ENCODE measurements at places on chromosomes 16 and 17.

DNA sequence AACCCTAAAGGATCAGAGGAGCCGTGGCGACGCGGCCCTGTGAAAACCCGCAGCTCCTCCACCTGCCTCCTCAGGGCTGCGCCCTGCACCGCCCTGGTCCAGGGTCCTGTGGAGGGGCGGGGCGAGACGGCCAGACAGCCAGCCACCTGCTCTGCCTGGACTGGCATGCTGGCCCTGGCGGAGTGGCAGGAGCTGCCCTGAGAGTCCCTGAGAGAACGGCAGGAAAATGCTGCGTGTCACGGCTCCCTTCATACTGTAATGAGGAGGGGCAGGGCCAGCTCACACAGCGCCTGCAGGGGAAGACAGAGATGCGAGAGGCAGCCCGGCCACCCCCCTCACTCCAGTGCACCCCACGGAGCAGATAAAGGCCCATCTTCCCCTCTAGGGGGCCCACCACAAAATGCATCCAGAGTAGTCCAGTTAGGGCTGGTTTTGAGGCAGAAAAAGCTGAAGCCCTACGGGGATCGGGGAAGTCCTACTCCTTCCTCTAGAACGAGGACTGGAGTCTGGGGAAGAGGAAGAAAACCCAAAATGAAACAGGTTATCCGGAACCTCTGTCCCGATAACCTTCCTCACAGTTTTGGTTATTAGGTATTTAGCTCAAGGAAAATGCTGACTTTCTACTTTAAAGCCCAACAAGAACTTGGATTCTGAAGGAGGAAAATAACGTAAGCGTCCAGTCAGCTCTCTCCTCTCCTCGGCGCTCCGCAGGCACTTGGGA lies 97.6 kb upstream of the DNAH17 start:
- DNase-seq = no peak

- DNase-seq = no peak
Measured at GRCh38 chr16:68760671-68761275, 23.7 kb downstream of the CDH1 start.

DNA sequence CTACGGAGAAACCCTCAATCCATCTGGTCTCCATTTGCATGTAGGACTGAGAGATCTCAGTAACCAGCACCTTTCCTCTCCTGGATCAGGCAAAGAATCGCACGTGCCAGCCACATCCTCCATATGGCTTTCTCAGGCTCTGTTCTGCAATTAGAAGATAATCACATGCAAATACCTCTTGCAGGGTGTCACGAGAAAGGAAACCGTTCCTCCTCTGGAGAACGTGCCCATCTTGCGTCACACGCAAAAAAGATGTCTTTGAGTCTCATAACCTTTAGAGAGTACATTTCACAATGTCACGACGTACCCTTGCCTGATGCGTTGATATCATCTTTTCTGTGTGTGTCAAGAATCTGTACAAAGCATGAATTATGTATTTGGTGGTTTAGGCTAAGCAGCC lies 36.2 kb upstream of the DNAH17 start:
- DNase-seq = no peak

DNA sequence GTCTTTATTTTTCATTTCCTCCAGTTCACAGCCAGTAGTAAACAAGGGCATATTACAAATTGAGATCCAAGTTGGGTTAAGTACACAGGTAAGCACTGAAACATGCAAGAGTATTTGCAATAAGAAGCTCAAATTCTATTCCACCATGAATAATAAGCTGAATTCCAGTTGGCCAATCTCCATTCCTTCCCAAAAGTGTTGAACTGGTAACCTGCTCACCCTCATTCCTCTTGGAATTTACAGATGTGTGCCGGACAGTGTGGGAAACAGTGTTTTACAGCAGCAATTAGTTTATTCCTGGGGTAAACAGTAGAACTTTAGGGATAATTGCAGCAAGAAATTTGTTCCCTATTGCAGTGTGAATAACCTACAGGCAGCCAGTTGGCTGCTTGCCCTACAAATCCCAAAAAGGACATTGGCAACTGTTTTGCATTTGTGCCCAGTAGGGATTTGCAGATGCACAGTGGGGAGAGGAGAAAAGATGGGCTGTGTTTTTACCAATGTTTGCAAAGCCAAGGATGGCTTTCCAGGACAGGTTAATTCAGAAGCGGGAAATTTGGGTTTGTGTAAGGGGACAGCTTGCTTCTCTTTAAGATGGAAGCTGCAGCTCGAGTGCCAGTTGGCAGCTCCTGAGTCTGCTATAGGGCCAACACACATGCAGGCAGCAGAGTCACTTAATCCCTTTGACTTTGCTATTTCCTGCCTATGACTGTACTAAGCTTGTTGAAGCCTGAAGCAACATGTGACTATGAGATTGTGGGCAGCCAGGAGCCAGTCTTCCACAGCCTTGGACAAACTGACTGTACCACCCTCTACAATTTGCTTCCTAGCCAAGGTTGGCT lies 318.9 kb downstream of the MAP2K6 start:
- no peak for DNase-seq

DNA sequence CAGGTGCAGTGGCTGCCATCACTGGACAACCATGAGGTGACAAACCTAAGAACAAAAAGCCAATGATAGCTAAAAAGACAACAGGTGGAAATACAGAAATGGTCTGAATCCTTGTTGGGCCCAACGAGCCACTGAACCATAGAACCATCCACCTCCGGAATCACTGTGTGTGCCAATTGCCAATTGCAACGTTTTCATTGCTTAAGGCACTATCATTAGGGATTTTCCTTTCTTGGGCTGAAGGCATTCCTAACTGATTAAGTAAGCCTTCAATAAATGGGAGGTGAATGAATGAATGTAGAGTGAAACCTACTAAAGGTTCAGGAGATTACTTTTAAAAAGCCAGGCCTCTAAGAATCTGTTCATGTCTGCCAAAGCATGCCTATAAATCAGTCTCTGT lies 3.6 kb downstream of the USP31 start:
- DNase-seq = no peak

- no peak for DNase-seq
Measured at GRCh38 chr17:62101090-62101489, 36.0 kb upstream of the MED13 start.

DNA sequence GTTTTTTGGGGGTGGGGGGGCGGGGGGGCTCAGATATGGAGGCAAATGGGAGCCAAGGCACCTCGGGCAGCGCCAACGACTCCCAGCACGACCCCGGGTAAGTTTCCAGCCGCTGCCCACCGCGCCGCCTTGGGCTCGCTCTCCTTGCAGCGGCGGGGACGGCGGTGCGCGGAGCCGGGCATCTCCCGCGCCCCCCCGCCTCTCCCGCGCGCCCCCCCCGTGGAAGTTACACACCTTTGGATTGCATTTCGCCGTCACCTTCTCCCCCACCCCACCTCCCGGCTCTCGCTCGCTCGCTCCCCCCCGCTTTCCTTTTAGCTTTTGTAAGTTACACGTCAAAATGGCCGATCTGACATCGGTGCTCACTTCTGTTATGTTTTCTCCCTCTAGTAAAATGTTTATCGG lies 387 bp downstream of the MSI2 start:
- no peak for DNase-seq

- DNase-seq = no peak
Measured at GRCh38 chr16:68289621-68290329, 21.0 kb downstream of the SLC7A6OS start.

DNA sequence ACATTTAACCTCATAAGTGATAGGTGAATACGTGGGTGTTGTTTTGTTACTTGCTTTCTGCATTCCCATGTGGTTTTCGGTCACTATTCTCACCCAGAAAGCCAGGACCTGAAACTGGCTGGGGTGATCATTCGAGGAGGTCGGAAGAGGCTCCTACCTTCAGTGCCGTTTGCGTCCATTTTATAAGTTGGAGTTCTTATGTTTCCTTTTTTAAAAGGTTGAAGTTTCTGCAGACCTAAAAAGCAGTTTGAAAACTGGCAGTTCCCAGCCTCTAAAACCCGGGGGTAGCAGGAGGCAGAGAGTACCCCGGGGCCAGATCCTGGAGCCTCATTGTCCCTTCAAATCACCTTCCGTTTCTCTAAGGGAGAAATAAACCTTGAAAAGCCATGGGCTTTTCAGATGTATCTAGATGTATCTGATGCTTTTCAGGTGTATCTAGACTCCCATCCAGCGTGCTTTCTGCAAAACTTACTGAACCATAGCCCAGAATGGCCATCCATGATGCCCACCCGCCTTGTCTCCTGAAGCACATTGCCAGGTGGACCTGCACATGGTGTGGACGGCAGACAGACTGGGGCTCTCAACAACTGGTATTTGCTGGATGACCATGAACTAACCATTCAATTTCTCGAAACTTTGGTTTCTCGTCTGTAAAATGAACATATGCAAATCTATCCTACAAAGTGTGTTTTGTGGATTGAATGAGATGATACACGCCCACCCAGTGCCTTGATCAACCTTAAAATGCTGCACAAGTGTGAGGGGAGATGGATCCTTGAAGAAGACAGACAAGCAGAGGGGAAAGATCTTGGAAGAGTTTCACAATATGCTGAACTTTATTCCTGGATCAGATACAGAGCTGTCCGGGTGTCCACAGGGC lies 1.3 kb downstream of the NLRC5 start:
- DNase-seq = no peak

GRCh38 chr17:11720816-11721215 lies 122.5 kb downstream of the DNAH9 start:
- DNase-seq = no peak

DNA sequence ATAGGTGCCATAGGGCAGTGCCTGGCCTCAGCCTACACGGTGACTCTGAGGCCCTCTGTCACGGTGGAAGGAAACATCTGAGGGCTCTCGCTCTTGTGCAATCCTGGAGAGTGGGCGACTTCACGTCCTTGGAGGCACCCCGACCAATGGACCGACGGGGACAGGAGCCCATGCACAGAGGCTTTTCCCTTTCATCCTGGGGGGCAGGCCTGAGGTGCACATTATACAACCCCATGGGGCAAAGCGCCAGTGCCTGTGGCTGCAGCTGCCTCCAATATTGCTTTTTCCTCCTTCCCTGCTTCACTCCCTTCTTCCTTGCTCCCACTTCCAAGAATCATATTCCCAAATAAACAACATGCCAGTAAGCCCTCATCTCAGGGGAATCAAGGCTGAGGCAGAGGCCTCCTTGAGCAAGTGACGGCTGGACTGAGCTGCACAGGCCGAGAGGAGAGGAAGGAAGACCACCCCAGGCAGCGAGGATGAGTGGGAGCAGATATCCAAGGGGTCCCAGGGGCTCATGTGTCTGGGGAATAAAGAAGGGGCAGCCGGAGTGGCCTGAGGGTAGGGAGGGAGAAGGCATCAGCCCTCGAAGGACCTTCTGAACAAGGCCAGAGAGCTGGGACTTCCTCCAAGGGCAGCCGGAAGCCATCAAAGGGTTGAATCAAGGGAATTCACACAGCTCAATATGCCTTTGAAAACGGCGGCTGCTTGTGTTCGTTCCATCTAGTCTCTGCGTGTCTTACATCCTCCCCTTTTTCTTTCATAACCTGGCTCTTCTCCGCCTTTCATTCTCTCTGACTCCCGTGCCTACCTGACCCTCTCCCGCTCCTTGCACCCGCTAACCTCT lies 42.6 kb upstream of the RPL38 start:
- no peak for DNase-seq

DNA sequence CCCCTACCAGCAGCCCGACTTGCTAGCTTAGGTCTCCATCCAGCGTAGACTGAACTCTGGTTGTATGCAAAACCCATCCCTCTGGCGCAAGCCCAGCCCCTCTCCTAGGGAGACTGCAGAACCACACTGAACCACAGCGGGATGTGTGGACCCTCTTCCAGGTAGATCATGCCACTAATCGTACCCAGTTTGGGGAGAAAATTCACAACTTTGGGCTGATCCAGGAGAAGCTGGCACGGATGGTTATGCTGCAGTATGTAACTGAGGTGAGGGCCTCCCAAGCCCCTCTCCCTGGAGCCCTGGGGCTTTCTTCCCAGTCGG lies 3.2 kb downstream of the ACADVL start:
- DNase-seq = peak; percentile 22

DNA sequence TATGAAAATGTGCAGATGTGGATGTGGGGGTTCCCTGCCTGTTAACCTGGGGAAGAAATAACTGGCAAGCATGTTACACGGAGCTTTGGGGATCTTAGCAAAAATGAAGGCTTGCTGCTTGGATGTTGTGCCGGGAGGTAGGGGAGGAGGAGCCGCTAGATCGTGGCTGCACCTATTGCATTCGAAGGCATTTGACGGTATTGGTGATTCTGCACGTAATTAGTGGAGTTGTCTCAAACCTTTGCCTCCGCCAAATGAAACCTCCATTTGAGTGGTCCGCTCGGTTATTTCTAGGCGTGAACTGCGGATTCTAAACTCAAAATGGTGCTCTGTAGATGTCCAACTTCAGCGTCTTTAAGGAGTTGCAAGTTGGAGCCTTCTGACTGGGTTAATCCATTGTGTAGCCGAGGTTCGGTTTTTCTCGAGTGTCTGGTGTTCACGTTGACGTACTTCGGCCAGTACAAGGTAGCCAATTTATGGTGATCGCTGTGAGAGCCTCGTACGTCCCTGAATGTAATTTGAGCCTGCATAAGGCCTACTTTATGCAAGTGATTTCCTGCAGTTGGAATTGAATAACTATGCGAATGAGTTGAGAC lies 1.5 kb downstream of the TNRC6C start:
- no peak for DNase-seq
